ENCODE measurements at places on chromosomes 16 and 17.

- no peak for DNase-seq
Observed at GRCh38 chr17:43967251-43967875, 13.6 kb upstream of the PYY start.

DNA sequence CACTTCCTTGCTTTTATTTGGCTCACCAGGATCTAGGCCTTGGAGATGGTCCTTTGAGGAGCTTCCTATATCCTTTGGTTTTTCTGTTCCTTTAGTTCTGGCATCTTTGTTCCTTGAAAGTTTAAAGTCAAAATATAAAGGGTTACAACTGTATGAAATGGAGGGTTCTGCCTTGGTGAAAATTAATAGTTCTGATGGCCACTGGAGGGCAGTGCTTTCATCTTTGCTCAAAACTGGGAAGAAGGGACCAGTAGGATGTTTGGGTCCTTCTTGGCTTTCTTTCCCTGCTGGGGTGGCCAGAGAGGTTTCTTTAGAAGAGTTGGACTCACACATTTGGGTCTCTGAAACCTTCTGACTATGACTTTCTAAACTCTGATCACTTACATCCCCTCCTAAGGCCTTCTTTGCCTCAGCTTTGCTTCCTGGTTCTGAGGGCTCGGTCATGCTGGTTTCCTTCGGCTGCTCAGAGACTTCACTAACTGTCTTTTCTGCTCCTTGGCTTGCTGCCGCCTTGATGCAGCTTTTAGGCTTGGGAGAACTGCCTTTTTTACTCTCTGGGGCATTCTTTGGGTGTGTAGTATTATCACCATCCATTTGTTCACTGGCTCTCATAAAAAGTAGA, 10.9 kb upstream of the ITGA2B start:
- DNase-seq, result no peak

GRCh38 chr17:45293413-45294211, 23.2 kb downstream of the MAP3K14 start:
- DNase-seq, result no peak

DNA sequence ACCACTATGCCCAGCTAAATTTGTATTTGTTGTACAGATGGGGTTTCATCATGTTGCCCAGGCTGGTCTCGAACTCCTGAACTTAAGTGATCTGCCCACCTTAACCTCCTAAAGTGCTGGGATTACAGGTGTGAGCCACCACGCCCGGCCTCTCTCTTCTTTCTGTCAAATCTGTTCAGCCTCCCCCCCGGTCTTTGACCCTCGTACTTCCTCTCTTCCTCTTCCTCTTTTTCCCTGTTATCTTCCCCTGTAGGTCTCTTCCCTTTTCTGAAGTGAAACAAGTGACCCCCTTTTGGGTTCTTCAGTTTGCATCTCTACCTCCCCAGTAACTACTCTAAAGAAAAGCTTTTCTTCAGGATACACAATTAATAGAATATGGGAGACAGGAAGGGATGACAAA, 31.7 kb upstream of the DHX40 start:
- DNase-seq, result no peak

- DNase-seq, result no peak
Observed at GRCh38 chr16:54303613-54304012, 17.0 kb upstream of the IRX3 start.

GRCh38 chr17:43810823-43811222, 22.1 kb downstream of the MPP3 start:
- DNase-seq, result no peak

DNA sequence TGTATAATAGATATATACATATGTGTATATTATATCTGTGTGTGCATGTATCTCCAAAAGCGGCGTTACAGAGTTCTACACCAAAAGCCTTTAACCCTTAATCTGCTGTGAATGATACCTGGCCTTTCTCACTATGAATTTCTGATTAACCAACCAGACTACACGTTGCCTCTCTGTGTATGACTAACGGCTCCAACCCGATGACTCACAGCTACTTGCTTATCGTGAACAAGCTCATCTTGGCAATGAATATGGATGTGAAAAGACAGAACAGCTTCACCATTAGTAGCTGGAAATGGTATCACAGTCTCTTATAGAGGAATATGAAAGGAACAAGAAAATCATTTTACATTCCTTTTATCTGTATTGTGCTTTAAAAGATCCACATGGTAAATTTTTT, 23.8 kb upstream of the ARHGAP44 start:
- DNase-seq, result no peak

DNA sequence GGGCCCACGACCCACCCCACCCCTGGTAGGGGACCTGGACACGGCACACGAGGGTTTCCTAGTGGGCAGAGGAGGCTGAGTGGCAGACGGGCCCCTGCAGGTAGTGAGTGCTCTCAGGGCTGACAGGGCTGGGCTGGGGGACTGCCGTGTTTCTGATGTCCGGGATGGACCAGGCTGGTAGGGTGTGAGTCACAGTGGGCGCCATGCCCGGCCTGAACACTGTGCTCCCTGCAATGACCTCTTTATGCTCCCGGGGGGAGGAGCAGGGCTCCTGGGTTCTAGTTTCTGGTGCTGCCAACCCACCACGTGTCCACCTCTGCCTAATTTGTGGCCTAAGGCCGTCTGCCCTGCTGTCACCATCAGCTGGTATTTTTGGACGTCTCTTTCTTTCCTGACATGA, 26.3 kb downstream of the ARHGAP23 start:
- DNase-seq, result no peak

GRCh38 chr17:62870030-62870541, 62.0 kb upstream of the MARCHF10 start:
- no peak for DNase-seq

- DNase-seq, result no peak
Observed at GRCh38 chr16:79563921-79564320, 36.6 kb downstream of the MAF start.

DNA sequence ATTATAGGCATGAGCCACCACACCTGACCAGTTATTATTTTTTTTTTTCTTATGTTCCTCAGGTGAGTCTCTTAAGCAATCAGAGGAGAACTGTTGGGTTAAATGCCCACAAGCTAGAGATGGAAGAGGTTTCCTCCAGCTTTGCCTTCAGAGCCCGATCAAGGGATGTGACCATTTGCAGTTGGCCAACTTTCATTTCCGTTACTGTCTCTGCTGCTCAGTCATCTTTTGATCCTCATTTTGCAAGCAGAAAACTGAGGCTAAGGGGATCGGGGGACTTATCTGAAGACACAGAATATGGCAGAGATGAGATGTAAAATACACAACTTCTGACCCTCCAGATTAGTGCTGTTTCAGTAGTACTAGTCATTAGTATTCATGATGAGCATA, 188.8 kb downstream of the RAB11FIP4 start:
- DNase-seq, result no peak

GRCh38 chr16:19021747-19022146, 38.0 kb downstream of the TMC7 start:
- DNase-seq, result no peak

- DNase-seq, result no peak
Observed at GRCh38 chr16:47565454-47565853, 104.3 kb downstream of the PHKB start.

DNA sequence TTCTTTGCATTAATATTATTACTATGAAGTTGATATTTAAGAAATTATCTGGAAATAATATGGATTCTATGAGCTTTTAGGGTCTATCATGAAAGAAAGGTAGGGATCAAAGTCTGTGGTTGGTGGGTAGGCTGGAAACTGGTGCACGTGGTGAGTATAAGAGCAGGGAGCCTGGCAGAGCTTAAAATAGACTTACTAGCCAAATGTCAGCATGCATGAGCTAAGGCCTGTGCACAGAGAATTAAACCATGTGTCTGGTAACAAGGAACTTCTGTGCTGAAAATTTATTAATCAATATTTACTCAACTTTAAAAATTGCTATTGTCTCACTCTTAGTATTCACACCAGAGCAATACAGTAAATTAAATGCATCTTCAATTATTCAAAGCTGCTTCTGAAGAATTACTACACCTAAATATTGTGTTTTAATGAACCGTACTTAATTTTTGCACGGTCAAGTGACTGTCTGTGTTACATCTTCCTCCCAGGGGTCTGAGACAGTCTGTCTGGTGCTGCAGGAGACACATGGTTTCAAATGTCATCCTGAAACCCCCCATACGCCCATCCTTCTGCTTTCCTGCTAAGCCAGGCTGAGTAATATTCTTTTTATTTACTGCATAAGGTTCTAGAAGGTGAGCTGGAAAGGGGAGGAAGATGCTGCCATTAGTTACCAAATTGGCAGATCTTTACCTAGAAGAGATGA, 161.0 kb upstream of the NLRP1 start:
- no peak for DNase-seq

- DNase-seq, result no peak
Observed at GRCh38 chr16:89733792-89734191, 12.5 kb downstream of the ZNF276 start.

GRCh38 chr17:29357821-29358232, 32.3 kb upstream of the TAOK1 start:
- DNase-seq, result no peak

DNA sequence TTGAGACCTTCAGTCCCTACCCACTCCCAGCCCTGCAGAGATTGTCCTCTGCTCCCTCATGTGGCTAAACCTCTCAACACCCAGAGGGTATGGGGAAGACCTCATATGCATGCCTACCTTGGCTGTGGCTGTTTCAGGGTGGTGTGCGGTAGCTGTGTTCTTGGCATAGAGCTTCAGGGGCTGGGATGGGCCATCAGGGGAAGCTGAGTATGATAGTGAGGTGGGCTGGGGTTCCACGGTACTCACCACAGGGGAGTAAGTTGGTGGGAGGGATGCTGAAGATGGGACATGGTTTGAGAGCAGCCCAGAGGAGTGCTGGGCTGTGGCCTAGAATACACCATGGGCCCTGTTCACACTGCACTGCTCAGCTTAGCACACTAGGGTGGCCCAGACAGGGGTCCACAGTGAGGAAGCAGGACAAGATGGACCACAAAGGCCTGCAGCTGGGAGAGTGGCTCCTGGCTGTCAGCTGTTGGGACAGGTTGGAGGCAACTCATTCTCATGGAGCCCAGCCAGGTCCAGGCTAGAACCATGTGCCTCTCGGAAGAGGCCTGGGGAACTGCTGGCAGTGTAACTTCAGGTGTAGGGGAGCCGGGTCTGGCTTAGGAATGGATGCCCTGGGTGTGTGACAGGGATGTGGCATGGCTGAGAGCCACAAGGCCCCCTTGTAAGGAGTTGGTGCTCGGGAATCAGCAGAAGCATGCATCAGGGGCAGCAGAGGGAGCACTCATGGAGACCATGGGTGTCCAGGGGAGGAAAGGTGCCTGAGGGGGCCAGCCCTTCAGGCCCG, 3.1 kb downstream of the MFAP4 start:
- no peak for DNase-seq

DNA sequence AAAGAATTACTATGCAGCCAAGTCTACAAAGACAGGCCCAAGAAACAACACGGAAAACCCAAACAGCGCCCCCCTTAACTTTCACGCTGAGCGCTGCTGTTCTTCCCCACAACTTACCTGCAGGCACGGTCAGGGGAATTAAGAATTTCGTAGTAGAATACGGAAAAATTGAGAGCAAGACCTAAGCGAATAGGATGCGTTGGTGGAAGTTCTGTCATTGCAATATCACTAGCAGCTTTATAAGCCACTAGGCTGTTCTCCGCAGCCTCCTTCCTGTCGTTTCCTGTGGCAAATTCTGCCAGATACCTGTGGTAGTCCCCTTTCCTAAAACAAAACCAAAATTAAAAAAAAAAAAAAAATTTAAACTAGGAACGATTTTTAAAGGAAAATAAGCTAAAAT, 39.0 kb downstream of the YWHAE start:
- no peak for DNase-seq

- DNase-seq, result no peak
Observed at GRCh38 chr17:35774499-35774898, 13.8 kb downstream of the C17orf50 start.

- DNase-seq, result no peak
Observed at GRCh38 chr16:80851831-80852230, 47.4 kb upstream of the CDYL2 start.

GRCh38 chr16:50520451-50521245, 27.5 kb upstream of the NKD1 start:
- no peak for DNase-seq

DNA sequence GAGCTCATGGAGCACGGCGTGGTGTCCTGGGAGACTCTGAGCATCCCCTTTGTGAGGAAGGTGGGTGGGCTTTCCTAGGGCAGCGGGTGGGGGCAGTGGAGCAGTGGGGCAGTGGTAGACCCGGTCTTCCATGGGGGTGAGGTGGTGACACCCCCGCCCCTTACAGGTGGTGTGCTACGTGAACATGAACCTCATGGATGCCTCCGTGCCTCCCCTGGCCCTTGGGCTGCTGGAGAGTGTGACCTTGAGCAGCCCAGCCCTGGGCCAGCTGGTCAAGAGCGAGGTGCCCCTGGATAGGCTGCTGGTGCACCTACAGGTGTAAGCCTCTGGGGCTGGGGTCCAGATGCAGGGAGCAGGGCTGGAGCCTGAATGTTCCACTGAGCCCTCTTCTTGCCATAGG, 1.6 kb downstream of the ELMO3 start:
- no peak for DNase-seq

- DNase-seq, result no peak
Observed at GRCh38 chr17:48003417-48004151, 32.7 kb downstream of the CDK5RAP3 start.

DNA sequence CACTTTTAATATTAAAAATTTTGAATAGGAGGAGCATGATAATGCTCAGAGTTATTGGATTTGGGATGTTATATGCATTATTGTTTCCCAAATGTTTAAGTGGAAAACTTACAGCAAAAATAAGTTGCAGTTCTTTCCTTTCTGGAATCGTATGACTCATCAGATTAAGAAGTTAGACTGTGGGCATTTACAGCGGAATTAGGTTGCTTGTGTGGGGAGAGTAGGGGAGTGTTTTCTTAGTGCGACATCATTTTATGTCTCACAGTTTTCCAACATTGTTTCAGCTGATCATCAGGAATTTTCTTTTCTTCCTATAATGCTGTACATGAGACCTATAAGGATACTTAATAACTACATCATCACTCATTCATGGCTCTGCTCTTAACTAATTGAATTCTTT, 1631.8 kb downstream of the CDH8 start:
- DNase-seq, result no peak

DNA sequence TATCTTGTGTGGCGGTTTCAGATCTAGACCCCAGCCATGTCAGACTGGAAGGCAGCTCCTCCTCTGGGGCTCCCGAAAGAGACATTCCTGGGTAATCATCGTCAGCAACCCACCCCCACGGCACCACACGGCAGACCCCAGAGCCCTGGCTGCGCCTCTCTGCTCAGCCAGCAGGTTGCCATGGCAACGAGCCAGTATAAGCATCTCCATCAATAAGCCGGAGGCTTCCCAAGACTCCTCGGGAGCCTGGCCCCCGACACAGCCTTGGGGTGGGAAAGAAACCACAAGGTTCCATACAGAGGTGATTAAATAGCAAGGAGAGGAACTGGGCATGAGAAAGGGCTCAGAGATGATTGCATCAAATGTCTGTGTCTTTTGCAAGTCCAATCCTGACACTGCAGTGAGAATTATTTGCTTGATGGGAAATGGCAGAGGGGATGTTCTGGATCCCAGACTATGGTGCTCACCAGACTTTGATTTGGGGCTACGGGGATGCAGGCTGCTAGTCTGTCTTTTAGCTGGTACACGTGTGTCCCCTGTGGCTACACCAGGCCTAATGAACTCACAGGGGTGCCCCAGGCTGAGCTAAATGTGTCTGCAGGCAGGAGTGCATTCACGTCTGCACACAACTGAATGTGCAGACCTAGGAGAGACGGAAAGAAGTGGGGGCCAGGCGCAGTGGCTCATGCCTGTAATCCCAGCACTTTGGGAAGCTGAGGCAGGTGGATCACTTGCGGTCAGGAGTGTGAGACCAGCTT, 320.5 kb upstream of the TNRC6C start:
- no peak for DNase-seq

GRCh38 chr16:48963901-48964615, 317.6 kb downstream of the CBLN1 start:
- no peak for DNase-seq

- DNase-seq, result no peak
Observed at GRCh38 chr16:11668623-11669379, 546 bp downstream of the SNN start.
